ENCODE measurements at places on chromosomes 3 and 15. TPM values are rescaled to one million over a fixed set of nuclear protein-coding genes. Genes with fewer than 3 reads are reported as not detected.

GRCh38 chr15:73114064-73114463, 61.8 kb downstream of the NEO1 start:
- no peaks in the 10 kb centered on the region for H3K27me3 ChIP-seq
- H3K27ac ChIP-seq, result no peak overlapping the region
- no peak overlapping the region for H3K4me3 ChIP-seq
- H3K36me3 ChIP-seq, result no peaks in the 10 kb centered on the region
- H3K4me1 ChIP-seq, result no peaks in the 10 kb centered on the region

- H3K27me3 ChIP-seq, result no peaks in the 10 kb centered on the region
- no peaks in the 10 kb centered on the region for H3K4me1 ChIP-seq
These were observed 129.8 kb downstream of the PPM1L start for GRCh38 chr3:160885791-160886286.

DNA sequence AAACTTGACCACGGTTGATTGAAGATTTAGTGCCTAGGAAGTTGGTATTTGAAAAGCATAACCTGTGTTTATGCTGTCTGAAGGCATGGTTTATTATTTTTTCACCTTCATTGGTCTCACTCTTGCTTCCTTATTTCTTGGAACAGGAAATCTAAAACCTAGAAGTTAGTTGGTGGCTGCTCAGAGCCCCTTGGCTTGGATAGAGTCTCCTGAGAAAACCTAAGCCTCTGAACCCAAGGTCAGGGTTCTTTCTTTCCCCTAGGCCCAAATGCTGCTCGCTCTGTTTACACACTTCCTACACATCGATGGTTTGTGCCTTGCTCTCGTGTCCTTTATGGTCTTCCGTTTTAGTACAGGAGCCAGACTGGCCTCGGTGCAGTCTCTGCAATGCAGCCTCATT, 82.2 kb downstream of the TRAK1 start:
- H3K4me3 ChIP-seq, result no peak overlapping the region
- no peak overlapping the region for H3K27ac ChIP-seq
- H3K4me1 ChIP-seq, result no peaks in the 10 kb centered on the region

DNA sequence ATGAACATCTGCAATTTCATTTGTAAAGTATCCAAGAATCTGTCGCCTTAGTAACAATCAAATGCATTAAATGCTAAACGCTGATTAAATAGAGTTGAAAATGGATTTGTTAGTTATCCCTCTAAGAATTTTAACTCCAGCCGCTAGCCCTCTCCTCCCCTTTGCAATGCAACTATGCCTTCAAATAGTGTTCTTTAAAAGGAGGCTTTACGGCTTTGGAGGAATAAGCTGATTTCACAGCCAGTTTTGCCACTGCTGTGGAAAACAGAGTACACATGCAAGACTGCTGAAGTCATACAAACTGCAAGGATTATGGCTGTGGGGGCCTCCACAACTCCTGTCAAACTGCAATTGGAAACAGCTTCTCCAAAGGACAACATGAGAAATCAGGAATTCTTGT, 89.2 kb downstream of the CERS3 start:
- DNase-seq, result no peak
- no peak overlapping the region for H3K27ac ChIP-seq
- H3K4me3 ChIP-seq, result no peak overlapping the region
- H3K27me3 ChIP-seq, result no peaks in the 10 kb centered on the region

GRCh38 chr3:46186471-46187340, 21.4 kb downstream of the CCR1 start:
- H3K36me3 ChIP-seq, result no peaks in the 10 kb centered on the region
- no peaks in the 10 kb centered on the region for H3K4me1 ChIP-seq
- H3K4me3 ChIP-seq, result no peak overlapping the region
- DNase-seq, result no peak

DNA sequence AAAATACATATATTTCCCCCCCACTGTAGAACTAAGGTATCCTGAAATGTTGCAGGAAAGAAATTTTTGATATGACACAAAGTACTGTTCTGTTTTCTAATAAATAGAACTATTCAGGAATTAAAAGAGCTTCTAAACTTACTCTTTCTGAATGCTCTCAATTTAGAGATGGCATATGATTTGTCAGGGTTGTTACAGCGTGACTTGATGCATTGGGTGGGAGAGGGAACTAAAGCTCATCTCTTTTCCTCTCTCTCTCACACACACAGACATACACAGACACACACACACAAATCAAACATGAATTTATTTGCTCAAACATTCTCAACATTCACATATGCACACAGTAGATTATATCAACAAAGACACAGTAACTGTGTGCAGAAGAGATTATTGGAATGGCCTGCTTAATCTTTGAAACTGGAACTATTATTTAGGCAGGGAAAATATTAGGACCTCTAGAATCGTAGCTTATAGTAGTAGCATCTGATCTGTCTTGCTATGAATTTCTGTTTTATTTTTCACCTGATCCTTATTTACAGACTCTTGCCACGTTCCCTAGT, 807.4 kb upstream of the GBE1 start:
- no peaks in the 10 kb centered on the region for H3K4me1 ChIP-seq
- no peak overlapping the region for H3K4me3 ChIP-seq
- no peak overlapping the region for H3K27ac ChIP-seq
- DNase-seq, result no peak
- H3K27me3 ChIP-seq, result no peaks in the 10 kb centered on the region
- H3K36me3 ChIP-seq, result no peaks in the 10 kb centered on the region

GRCh38 chr3:141629976-141630375, 108.1 kb upstream of the RNF7 start:
- H3K27ac ChIP-seq, result no peak overlapping the region
- no peaks in the 10 kb centered on the region for H3K4me1 ChIP-seq
- H3K4me3 ChIP-seq, result no peak overlapping the region
- DNase-seq, result no peak

DNA sequence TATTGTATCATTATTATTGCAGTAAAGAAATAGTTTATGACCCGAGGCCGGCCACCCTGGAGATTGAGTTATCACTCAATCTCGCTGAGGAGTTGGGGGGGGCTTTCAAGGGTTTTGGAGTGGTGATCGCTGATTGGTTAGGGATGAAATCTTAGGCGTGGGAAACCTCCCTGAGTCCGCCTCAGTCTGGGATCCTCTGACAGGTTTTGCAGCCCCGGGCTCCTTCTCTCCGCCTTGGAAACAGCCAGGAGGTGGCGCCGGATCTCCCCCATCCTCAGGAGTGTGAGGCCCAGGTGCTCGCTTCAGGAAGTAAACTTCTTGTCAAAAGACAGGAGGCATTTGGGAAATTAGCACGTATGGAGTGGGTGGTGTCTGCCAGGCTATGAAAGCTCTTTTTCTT, 41.1 kb upstream of the SEC61A1 start:
- H3K4me1 ChIP-seq, result no peaks in the 10 kb centered on the region
- no peak overlapping the region for H3K4me3 ChIP-seq
- no peak for DNase-seq
- H3K27ac ChIP-seq, result no peak overlapping the region
- H3K36me3 ChIP-seq, result no peaks in the 10 kb centered on the region
- no peaks in the 10 kb centered on the region for H3K27me3 ChIP-seq

DNA sequence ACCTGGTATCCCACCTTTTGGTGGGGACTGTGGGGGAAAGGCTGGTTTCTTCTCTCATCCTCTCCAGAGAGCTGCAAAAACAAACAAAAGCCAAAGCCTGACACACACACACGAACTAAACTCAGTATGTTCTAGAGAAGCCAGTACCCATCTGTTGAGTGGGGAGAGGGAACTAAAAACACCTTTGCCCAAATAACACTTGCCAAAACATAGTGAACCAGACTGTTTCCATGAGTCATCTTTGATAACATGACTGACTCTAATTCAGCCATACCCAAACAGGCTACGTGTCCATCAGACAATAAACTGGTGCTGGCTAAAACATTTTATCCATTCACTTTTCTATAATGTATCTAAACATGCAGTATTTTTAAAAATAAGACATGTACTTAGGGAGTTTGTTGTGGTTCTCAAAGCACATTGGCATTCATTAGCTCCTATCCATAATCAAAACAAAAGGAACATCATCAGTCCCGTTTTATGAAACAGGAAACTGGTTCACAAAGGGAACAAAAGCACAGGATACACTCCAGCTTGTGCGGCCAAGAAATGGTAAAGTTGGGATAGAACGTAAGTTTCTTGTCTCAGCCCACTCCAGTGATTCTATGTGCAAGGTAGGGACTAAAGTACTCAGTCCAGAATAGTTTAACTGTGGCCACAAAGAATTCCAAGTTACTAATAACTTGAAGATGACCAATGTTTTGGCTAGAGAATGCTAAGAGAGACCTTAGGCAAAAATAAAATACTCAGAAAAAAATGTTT, 16.1 kb downstream of the LYSMD2 start:
- H3K27ac ChIP-seq, result peak overlapping the region; percentile 18
- no peaks in the 10 kb centered on the region for H3K27me3 ChIP-seq
- H3K4me3 ChIP-seq, result no peak overlapping the region
- no peaks in the 10 kb centered on the region for H3K4me1 ChIP-seq
- DNase-seq, result no peak
- no peaks in the 10 kb centered on the region for H3K36me3 ChIP-seq

SOX2 gene
- 1.3 TPM for total RNA-seq

DNA sequence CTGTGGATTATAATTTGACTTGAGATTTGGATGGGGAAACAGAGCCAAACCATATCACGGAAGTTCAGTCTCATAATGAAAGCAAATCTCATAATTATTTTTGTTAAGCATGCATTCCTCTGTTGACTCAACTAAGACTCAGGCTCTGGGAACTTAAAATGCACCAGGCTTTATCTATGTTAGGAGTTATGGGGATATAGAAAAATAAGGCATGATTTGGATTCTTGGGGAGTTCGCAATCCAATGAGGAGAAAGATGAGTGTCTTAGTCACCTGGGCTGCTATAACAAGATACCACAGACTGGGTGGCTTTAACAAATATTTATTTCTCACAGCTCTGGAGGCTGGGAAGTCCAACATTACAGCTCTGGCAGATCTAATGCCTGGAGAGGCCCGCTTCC, 89.4 kb upstream of the TJP1 start:
- no peaks in the 10 kb centered on the region for H3K27me3 ChIP-seq
- no peak overlapping the region for H3K27ac ChIP-seq
- H3K4me1 ChIP-seq, result no peaks in the 10 kb centered on the region
- no peak for DNase-seq

- H3K4me3 ChIP-seq, result no peak overlapping the region
- no peak overlapping the region for H3K27ac ChIP-seq
- no peaks in the 10 kb centered on the region for H3K27me3 ChIP-seq
- DNase-seq, result no peak
- no peaks in the 10 kb centered on the region for H3K4me1 ChIP-seq
- no peaks in the 10 kb centered on the region for H3K36me3 ChIP-seq
These were observed 6.1 kb downstream of the PLCB2 start for GRCh38 chr15:40301467-40302179.

SEMA7A gene
- 4.4 TPM for total RNA-seq

DNA sequence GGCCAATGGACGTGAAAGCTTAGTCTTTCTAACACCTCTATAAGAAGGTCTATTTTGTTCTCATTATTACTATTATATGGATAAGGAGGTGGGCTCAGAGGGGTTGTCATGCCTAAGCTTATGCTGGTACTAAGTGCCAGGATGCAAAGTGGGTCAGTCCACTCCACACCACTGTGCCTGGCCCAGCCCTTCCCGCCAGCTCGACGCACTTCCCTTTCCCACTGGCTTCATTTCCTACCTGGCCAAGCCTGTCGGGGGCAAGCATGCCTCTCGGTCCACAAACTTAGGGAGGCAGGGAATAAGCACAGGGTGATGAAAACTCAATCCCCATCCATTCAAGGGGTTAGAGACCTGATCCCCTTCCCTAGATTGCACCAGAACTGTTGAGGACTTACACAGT, 5.9 kb upstream of the SYNM start:
- H3K27ac ChIP-seq, result no peak overlapping the region
- H3K4me3 ChIP-seq, result no peak overlapping the region
- peaks cover 7% of the 10 kb centered on the region for H3K4me1 ChIP-seq

DNA sequence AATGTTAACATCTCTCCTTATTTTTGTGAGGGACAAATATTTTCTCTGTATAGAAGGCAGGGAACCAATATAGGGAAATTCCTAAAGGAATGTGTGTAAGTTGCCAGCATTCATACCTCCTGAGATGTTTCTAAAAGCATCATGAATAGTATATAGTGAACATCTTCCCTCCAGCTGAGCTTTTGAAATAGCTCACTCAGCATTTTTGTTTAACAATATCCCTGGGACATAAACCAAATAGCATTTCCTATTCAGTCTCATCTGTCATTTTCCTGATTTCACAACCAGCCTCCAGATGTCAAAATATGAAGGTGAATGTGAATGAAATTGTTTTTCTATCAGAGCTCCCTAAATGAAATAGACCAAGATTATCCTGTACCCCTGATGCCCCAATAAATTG, 137.2 kb downstream of the PPM1L start:
- H3K4me3 ChIP-seq, result no peak overlapping the region
- no peaks in the 10 kb centered on the region for H3K27me3 ChIP-seq
- no peaks in the 10 kb centered on the region for H3K4me1 ChIP-seq
- no peak overlapping the region for H3K27ac ChIP-seq

GRCh38 chr15:60371175-60372051, 26.4 kb downstream of the ANXA2 start:
- peak; percentile 51 for DNase-seq
- H3K4me1 ChIP-seq, result peaks cover 47% of the 10 kb centered on the region

DNA sequence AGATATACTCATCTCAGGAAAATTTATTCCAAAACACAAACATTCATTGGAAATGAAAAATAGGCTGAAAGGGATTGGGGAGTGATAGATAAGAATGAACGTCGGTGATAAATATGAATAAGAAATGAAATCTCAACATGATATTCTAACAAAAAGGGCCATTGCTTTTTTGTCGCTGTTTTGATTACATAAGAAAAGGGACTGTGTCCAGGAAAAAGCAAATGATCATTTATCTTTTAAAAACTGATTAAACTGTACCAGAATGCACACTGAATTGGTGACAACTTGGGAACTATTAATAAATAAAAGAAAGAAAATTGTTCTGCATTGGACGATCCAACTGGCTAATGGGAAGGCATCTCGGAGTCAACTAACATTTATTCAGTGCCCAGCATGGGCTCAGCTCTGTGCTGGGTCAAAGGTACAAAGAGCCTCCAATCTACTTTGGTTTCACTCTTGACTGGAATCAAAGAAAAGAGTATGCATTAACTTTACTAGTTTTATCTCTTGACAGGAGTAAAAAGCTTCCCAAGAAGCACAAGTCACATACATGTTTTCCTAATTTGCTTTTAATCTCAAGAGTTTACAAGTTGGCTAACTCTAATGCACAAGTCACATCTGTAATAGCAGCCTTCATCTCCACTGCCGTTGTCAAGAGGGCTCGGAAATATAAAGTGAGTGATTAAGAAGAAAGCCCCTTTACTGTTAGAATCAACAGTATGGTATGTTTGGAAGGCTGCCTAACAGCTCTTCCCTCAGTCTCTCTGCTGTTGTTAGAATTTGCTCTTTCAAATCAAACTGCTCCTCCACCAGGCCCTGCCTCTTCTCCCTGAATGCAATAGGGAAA, 280.0 kb downstream of the IGSF11 start:
- H3K4me3 ChIP-seq, result no peak overlapping the region
- no peaks in the 10 kb centered on the region for H3K36me3 ChIP-seq
- H3K4me1 ChIP-seq, result no peaks in the 10 kb centered on the region
- H3K27me3 ChIP-seq, result no peaks in the 10 kb centered on the region
- DNase-seq, result no peak
- H3K27ac ChIP-seq, result no peak overlapping the region
